Activated CD8-positive, alpha-beta T cell treated with anti-CD3 and anti-CD28 coated beads, Interleukin-2, amount 10 ng/mL, durations not matched to agents 7 days and 5 days (primary cell): ENCODE measurements at places on chromosomes 5 and 9. TPM values are rescaled to one million over a fixed set of nuclear protein-coding genes. Genes with fewer than 3 reads are reported as not detected.

GRCh38 chr5:4730279-4730678 is 409.9 kb upstream of the ADAMTS16 start:
- DNase-seq: no peak

- DNase-seq: no peak
Observed at GRCh38 chr9:129852579-129852978, 17.3 kb downstream of the USP20 start.

The CAPSL gene
- total RNA-seq: not detected

DNA sequence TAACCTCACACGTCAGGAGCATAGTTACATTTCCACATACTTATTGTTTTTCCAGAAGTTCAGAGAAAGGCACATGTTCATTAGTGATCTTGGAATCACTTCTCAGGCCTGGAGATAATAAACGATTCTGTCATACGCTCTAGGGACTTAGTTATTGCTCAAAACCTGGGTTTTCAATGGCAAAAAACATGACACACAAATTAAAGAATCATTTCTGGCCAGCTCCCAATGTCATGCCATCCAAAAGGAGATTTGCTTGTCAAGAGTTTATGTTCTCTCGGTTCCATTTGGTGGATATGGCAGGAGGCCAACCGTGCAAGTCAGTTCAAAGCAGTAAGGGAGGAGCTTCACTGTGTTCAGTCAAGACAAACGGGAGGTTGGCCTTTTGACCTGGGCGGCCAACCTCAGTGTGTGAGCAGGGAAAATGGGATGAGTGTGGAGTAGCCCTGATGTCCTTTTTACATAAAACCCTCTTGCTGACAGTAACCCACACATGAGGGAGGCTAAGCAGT is 123.4 kb downstream of the NXNL2 start:
- no peak for DNase-seq

- no peak for DNase-seq
Observed at GRCh38 chr9:14346811-14347405, 33.0 kb upstream of the NFIB start.

DNA sequence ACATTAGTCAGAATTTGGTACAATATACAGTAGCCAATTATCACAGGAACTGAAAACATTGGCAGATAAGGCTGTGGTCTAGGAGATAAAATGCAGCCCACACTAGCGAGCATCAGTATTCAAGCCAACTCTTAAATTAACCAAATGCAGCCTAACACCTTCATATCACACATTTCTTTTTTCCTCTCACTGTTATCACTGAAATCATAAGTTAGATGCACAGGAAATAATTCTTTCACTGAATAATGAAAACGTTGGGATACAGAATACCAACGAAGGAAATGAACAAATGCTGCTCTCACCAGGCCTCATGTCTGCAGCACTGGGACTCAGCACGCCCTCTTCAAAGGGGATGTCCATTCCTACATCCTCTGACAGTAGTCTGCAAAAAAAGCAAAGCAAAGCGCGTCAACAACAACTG is 109.1 kb upstream of the PCA3 start:
- DNase-seq: peak; percentile 34

- DNase-seq: peak; percentile 82
Observed at GRCh38 chr5:138641547-138642298, 66.5 kb upstream of the HSPA9 start.

DNA sequence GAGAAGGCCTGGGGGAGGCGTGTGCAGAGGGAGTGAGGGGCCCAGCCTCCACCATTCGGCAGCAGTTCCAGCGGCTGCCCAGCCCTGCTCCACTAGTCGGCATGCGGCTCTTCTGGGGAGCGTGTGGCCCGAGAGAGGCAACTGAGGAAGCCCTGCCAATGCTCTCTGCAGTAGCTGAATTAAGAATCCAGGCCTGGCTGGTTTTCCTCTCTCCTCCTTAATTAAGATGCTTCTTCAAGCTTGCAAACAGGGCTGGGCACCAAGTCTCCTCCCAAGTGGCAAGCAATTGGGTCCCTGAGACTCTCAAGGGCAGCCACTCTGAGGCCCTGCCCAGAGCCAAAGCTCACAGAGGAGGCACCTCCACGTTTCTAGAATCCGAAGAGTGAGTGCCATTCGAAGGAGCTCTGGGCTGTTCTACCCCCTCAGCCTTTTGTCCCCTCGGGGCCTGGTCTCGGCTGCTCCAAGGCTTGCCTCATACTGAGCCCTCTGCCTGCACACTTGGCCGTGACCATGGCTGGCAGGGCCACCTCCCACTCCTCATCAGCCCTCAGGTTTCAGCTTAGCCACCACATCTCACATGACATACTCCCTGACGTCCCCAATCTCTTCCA is 75.4 kb upstream of the LRRTM2 start:
- no peak for DNase-seq

DNA sequence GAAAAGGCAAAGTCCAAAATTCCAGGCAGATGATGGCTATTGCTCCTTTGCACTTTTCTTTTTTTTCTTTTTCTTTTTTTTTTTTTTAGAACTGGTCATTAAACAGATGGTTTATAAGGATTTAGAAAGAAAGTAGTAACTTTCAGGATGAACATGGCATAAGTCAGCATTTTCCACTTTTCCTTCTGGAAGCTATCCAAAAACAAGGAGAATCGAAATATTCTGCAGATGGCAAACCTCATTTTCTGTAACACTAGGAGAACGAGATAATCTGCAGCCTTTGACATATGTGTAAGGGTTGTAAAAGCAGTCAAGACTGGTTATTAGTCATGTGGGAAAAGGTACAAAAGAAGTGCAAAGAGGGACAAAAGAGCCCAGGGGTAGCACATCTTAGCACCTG is 69.1 kb upstream of the PUM3 start:
- no peak for DNase-seq

The WNT8A gene
- total RNA-seq: not detected

- DNase-seq: no peak
Observed at GRCh38 chr5:137303509-137303908, 195.6 kb downstream of the SPOCK1 start.

- DNase-seq: peak; percentile 22
Observed at GRCh38 chr9:101486693-101487442, 46.8 kb upstream of the RNF20 start.

The DYNC2I2 gene
- total RNA-seq: 68.9 TPM
